WTC11 (cell line): ENCODE measurements at places on chromosomes 7 and 10. TPM values are rescaled to one million over a fixed set of nuclear protein-coding genes. Genes with fewer than 3 reads are reported as not detected.

- no peak for DNase-seq
Observed at GRCh38 chr10:26725837-26726727, 28.6 kb downstream of the PDSS1 start.

DNA sequence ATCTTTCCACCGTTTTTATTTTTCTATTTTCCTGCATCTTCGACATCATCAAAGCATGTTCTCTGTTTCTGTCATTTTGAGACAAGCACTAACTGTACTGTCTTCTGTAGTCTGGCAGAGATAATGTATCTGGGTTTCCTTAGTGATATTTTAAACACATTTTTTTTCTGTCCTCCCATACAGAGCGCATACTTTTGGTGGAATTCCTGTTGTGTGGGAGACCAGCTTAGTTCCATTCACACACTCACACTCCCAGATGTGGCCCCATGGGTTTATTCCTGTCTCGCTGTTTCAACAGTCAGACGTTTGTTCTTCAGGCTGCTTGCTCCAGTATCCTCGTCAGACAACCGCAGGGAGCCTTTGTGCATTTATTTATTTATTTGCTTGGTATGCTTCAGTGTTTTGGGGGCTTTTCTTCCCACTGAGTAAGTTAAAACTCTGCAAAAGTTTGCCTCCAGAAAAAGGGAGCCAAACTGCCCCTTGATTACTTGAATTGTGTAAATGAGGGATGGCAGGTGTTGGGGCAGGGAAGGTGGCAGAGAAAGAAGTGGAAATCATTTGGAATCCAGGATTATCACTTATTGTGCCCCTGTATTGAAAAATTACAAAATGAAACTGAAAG is 456.8 kb upstream of the KLF6 start:
- DNase-seq = no peak

DNA sequence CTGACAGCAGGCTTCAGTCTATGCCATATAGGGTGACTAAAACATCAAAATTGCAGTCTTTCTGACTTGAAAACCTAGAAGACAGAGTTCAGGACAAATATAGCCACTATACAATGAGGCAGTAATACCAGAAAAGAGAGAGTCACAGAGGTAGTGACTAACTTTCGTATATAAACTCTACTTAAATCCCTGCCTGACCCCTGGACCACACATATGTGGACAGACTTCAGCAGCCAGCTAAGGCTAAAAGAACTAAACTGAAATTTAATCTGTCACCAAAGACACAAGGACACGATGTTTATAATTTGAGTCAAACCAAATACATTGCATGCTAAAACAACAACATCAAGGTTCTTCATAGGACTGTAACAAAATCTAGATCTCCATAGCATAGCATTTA is 64.6 kb upstream of the MACROH2A2 start:
- DNase-seq = no peak

GRCh38 chr10:6667679-6668270 is 87.7 kb upstream of the PRKCQ start:
- peak; percentile 41 for DNase-seq

ZMIZ1 gene
- 34.3 to 44.4 TPM (median 35.2 TPM) in 3 replicates for total RNA-seq

GRCh38 chr7:65980478-65981250 is 1.3 kb downstream of the GUSB start:
- no peak for DNase-seq

- no peak for DNase-seq
Observed at GRCh38 chr10:109931163-109931562, 7.9 kb upstream of the XPNPEP1 start.

DNA sequence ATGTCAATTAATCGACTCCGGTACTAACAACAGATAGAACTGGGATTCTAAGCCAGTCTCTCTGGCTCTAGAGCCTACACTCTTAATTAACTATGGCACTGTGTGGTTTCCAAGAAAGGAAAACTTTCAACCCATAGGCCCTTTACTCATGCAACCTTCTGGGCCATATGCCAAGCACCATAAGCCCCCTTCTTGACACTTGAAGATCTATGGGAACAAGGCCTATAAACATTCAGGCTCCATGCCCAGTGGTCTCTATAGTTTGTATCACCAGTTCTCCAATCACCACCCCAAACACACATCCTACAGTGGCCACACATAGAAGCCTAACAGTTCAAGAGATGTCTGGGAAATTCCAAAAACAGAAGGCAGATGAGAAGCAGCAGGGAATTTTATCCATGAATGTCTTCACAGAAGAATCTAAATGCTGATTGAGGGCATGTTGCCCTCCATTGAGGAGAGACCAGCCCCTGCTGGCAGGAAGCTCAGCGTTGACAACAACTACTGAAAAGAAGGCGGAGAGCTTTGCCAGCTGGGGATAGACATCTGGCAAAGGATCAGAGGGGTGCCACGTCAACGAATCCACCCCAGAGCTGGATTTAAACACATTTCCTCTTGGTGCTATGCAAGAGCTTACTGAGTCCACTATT is 64.4 kb downstream of the GRM3 start:
- peak; percentile 18 for DNase-seq

GRCh38 chr10:61354401-61354975 is 98.7 kb downstream of the TMEM26 start:
- DNase-seq = no peak

DNA sequence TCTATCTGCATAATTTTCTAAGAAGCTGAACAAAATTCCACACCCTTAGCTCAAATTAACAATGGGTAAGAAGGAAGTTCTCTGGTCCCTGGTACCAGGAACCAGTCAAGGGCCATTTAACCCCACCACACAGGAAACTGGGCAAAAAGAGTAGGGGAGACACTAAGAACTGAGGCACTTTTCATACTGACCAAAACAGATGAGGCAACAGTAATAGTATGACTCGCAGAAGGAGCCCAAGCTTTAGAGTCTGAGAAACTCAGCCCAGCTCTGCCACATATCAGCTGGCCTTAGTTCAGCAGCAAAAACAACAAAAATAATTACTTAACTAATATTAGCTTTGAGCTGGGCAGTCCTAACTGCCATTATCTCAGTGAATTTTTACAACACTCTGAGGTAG is 221.2 kb downstream of the FAM107B start:
- DNase-seq = no peak

- no peak for DNase-seq
Observed at GRCh38 chr10:15491856-15492642, 121.0 kb upstream of the FAM171A1 start.

DNA sequence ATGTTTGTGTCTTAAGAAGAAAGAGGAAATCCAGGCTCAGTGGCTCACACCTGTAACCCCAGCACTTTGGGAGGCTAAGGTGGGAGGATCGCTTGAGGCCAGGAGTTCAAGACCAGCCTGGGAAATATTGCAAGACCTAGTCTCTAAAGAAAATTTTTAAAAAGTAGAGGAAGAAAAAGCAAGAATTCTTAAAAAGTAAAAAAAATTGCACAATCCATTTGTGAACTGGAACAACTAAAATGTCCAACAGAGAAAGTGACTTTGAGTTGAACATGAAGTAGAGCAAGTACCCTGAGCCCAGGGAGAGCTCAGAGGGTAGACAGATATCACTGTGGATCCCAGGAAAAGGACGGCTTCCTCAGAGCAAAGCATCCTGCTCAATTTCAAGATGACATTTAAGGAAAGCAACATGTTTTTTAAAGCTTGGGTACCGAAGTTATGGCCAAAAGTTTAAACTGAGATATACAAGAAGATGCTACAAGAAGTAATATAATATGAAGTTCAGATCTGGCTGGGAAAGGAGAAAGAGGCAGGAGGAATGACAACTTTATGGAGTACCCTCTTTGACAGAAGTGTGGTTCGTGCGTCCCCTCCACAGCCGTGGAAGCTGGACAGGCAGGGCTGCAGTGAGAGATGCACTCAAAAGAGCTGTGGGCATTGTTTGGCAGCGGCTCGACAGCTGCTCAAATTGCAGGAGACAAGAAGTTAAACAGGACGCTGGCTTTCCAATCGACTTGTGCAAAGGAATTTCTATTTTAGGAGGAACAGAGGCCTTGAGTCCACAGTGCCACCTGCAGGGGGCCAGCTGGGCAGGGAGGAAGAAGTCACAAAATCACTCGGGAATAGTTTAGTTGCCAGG is 201.3 kb downstream of the JCAD start:
- DNase-seq = peak; percentile 49

- DNase-seq = peak; percentile 44
Observed at GRCh38 chr7:155758348-155758747, 53.9 kb downstream of the SHH start.

DNA sequence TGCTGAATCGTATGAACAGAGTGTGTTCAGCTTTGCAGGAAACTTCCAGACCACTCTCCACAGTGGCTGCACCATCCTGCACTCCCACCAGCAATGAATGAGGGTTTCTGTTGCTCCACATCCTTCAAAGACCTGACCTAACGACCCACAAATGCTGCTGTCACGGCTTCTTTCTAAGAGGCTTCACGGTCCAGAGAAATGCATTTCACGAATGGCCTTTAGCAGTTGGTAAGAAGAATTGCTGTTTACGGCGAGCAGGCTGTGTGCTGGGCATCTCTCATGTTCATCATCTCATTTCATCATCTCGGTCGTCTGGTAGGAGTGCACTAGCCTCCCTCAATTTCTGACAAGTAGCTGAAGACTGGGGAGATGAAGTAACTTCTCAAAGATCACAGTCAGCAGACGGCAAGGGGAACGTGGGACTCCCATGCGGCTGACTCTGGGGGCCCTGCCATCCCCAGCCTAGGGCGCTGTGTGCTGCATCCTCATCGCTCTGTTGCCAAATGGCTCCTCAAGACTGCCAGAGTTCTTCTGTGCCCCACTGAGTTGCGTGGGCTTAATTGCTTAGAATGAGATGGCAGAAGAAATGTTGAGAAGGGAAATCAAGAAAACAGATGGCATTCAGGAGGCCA is 72.9 kb downstream of the ADARB2 start:
- no peak for DNase-seq

C7orf33 gene
- total RNA-seq = not detected in 3 replicates

ATOH7 gene
- total RNA-seq = 0.30 to 0.44 TPM (median 0.31 TPM) in 3 replicates

TWNK gene
- total RNA-seq = 24.5 to 28.2 TPM (median 26.2 TPM) in 3 replicates

AOAH gene
- total RNA-seq = 0.31 to 0.34 TPM in 2 of 3 replicates, not detected in the other

CHAT gene
- total RNA-seq = not detected in 3 replicates

PLPP4 gene
- 0.15 TPM in 1 of 3 replicates, not detected in the others for total RNA-seq

GRCh38 chr10:14560274-14560673 is 214.4 kb downstream of the FAM107B start:
- peak; percentile 32 for DNase-seq

DNA sequence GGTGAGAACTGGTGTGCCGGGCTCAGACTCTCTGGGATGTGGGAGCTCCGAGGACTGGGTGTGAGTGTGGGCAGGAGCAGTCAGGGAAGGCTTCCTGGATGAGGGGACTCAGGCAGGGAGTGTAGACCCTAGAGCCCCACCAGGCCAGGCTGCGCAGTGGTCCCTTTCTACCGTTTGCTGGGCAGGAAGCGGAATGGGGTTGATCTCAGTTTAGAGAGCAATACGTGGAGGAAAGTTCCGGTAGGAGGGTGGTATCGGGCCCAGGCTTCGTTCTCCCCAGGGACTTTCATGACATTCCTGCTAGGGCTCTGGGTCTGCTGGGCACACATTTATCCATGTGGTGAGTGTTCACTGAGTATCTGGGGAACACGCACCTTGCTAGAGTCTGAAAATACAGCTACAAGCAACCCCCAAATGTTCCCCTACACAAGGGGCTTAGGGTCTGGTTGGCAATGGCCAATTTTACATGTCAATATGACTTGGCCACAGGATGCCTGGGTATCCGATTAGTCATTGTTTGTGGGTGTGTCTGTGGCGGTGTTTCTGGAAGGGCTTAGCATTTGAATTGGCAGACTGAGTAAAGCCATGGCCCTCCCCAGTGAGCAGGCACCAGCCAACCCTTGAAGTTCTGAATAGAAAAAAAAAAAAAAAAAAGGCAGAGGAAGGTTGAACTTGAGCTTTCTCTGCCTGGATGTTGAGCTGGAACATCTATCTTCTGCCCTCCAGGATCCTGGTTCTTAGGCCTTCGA is 20.8 kb downstream of the GHRHR start:
- peak; percentile 42 for DNase-seq

DNA sequence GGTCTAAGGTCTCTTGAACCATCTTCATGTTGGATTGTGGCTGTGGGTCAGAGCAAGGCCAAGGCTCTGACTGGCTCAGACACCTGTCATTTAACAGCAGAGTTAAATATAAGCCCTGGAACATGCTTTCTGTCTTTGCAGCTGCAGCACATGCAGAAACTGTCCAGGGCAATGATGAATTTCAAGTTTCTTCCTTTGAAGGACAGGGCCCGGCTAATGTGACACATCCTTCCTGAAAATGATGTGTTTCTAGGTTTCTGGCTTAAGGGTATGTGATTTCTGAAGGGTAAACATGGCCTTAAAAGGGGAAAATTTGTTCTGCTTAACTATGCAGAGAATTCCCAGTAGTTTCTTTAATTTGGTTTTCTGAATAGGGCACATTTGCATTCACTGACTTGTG is 34.0 kb upstream of the SLC35B4 start:
- DNase-seq = no peak

GRCh38 chr10:76911184-76911583 is 726.4 kb downstream of the KCNMA1 start:
- no peak for DNase-seq

DNA sequence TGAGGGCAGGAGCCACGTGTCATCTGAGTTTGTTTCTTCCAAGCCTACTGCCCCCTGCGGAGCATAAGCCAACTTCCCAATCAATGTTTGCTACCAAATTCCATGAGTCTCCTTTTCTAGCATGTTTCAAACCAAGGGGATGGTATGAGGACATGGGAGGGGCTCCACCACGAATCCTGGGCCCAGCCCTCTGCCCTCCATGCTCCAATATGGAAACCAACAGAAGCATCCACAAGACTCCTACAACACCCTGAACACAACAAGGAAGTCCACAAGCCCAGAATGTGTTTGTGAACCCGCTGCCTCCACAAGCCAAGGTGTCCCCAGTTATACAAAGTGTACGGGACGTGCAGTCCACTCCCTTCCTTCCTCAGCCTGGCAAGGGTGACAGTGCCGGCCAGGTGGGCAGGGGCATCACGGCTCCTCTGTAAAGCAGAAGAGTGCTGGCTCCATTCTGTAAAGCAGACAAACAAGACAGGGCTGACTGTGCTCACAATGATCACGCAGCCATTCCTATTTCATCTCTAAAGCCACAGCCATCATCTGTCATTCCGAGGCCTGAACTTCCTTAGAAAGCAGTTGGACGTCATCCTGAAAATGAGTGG is 466.1 kb downstream of the PTPRN2 start:
- no peak for DNase-seq

DNA sequence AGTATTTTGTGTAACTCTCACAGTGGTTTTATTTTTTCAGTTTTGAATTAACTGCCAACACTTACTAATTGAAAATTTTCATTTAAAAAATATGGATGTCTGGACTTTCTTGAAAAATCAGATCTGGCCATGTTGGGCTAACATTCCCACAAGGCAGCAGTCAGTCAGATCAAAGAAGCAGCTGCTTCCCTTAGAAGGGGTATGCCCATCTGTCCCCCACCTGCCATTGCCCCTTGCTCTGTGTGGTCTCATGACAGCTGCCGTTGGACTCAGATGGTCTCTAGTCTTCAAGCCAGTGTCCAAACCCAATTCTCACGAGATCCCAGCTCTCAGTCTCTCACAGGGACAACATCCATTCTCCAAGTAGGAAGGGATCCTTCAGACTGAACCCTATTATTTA is 212.1 kb upstream of the GHITM start:
- no peak for DNase-seq
